ENCODE measurements at places on chromosomes 2 and 18.

DNA sequence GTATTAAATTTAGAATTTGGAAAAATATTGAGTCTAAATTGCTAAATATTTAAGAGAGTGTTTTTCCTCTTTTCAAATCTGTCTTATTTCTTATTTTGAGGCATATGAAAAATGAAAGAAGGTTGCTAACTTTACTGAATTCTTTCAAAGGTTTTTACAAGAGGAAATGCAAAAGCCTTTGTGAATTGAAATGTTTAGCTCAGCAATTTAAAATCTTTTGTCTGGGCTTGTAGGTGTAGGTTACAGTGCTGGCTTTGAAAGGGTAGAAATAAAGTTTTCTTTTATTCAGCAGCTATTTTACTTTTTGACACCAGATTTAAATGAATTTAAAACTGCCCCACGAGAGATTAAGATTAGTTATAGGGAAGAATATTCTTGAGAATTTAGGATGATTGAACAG lies 192.0 kb downstream of the CDH7 start:
- DNase-seq: no peak

DNA sequence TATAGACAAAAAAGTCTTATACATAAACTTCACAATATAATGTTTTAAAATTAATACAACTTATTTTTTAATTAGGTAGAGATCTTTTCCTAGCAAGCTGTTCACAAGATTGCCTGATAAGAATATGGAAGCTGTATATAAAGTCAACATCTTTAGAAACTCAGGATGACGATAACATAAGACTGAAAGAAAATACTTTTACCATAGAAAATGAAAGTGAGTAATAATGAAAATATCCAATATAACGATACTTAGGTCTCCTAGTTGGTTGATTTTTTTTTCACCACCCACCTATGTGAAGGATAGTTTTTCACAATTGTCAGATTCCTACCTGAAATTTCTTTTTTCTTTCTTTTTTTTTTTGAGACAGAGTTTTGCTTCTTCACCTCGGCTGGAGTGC lies 13.1 kb downstream of the ELP2 start:
- DNase-seq: no peak

- no peak for DNase-seq
Observed at GRCh38 chr2:19710230-19710629, 191.6 kb downstream of the TTC32 start.

- DNase-seq: no peak
Observed at GRCh38 chr2:148971547-148971946, 67.0 kb upstream of the LYPD6B start.

- DNase-seq: peak; percentile 52
Observed at GRCh38 chr2:229714080-229714735, at the start of gene DNER. Gene DNER (minus strand): TSS chr2:229714555. CDS start chr2:229714423, 132 bp downstream.

GRCh38 chr18:50715919-50716318 lies 103.9 kb downstream of the MRO start:
- no peak for DNase-seq

GRCh38 chr2:219570194-219570923 lies 980 bp downstream of the OBSL1 start:
- no peak for DNase-seq

DNA sequence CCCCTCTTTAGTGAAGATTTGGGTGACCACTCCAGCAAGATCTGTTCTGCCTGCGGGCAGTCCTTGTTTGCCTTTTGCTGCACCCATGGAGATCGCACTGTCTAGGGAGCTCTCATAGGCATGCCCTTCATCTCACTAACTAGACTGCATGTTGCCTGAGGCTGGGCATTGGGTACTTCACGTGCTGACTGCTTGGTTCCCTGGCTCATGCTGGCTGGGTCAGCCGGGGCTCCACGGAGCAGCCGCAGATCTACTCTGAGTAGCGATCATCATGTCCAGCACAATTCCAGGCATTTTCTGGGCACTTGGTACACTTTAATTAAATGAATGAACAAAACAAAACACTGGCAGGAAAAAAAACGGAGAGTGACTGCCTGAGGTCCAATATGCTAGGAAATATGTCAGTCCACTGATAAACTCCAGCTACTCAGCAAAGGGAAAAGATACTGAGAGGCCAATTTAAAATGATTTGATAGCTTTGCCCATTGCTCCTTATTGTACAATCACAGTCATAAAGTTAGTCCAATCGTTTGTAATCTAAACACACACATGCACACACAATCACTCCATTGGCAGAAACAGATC lies 220.3 kb downstream of the C1D start:
- no peak for DNase-seq

DNA sequence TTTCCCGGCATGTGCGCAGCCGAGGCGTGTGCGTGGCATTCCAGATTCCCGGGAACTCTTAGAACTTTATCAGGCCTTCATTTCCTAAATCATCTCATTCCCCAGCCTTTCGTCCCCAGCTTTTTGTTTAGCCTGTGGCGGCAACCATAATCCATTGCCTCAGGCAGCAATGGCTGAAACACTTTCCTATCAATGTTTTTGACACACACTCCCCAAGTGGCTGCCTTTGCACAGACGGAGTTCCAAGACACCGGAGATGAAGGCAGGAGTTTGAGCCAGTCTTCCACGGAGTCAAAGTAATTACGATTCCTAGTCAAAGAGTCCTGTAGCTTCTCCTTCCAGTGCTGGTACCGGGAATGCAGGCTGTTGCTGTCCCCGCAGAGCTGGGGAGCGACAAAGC lies 64.8 kb downstream of the KCNG2 start:
- no peak for DNase-seq

- no peak for DNase-seq
Observed at GRCh38 chr2:39099310-39099869, 21.5 kb downstream of the SOS1 start.

DNA sequence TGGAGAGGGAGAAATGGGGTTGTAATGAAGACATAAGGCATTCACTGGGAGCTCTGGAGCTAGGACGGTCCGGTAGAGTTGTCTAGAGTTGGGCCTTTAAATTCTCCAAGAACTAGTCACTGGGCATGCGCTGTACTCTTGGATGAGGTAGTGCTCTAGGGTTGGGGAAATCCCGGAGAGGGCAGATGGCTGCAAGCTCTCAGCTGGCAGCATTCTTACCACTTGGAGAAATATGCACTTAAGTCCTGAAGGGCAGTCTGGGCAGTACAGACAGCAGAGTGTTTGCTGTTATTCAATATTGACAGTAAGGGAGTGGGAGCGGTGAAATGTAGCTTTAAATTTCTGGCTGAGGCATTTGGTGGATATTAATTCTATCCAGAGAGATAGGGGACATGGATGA lies 214.6 kb downstream of the RDH14 start:
- no peak for DNase-seq

GRCh38 chr2:57372237-57372984 lies 674.2 kb upstream of the VRK2 start:
- no peak for DNase-seq

- no peak for DNase-seq
Observed at GRCh38 chr2:96273763-96274162, 7.7 kb downstream of the CIAO1 start.

- DNase-seq: no peak
Observed at GRCh38 chr2:25229279-25230197, 61.2 kb upstream of the POMC start.

DNA sequence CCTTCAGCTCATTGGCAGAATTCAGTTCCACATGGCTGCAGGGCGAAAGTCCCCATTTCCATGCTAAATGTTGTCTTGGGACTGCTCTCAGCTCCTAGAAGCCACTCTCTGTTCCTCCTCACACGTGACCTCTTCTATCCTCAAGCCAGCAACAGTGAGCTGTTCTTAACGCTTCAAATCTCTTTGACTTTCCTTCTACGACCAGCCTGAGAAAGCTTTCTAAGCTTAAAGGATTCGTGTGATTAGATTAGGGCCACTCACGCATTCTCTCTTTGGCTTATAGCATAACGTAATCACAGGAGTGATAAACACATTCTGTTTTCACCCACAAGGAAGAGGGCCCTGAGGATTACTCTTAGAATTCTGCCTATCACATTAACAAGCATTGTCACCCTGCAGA lies 29.8 kb upstream of the LAMA1 start:
- no peak for DNase-seq

- DNase-seq: no peak
Observed at GRCh38 chr18:29840089-29840488, 1202.5 kb downstream of the DSC3 start.

GRCh38 chr18:13237073-13237472 lies 18.5 kb downstream of the LDLRAD4 start:
- no peak for DNase-seq

DNA sequence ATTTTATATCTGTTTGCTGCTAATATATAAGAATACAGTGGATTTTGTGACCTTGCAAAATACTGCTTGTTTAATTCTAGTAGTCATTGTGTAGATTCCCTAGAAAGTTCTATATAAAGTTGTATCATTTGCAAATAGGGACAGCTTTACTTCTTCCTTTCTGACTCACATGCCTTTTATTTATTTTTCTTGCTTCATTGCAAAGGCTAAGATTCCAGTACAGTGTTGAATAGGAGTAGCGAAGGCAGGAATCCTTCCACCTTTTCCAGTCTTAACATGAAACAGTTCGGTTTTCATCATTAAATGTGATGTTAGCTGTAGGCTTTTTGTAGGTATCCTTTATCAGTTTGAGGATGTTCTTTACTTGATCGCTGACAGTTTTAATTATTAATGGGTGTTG lies 58.1 kb downstream of the DGKD start:
- no peak for DNase-seq

DNA sequence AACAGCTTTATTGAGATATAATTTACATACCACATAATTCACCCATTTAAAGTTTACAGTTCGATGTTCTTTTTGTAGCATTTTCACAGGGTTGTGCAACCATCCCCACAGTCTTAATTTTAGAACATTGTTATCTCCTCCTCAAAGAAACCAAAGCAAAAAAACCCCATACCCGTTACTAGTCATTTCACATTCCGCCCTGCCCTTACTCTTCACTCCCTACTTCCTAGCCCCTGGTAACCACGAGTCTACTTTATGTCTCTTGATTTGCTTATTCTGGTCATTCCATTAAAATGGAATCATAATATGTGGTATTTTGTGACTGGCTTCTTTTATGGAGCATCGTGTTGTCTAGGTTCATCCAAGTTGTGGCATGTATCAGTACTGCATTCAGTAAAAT lies 137.7 kb downstream of the TANC1 start:
- DNase-seq: no peak

DNA sequence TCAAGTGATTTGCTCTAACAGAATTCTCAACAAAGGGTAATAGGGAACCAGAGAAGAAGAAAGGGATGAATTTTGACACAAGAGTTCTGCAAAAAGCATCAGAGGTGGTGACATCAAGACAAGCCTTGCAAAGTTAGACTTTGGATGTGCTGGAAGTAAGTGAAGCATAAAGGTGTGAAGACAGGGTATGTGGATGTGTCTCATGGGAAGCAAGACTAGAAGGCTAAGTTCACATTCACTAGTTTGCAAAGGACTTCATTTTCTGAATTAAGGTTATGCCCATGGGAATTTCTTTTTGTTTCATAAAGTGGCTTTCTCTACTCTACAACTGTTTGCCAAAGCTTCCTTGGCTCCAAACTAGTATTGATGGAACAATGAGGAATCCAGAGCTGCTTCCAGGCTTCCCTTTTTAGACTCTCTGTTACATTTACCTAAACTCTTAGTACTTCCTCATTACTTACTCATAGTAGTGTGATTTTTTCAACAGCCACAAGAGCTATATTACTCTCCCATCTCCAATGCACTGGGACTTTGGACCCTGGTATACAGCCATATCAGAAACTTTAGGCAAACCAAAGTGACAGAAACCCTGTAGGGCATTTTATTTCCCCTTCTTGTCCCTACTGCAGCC lies 21.1 kb upstream of the IHH start:
- DNase-seq: no peak

GRCh38 chr18:11149441-11150270 lies at the start of gene PIEZO2:
Gene PIEZO2 (minus strand): TSS chr18:11149569. CDS start chr18:11148588, 981 bp downstream.
- DNase-seq: no peak
